ENCODE measurements at places on chromosomes 3 and 15. TPM values are rescaled to one million over a fixed set of nuclear protein-coding genes. Genes with fewer than 3 reads are reported as not detected.

Gene ROBO2
- total RNA-seq, result 13.2 TPM

Gene CCDC39
- not detected for total RNA-seq

GRCh38 chr3:37387462-37387861 is 213.1 kb upstream of the LRRFIP2 start:
- DNase-seq, result no peak

- no peak for DNase-seq
These were observed 761.2 kb upstream of the LMCD1 start for GRCh38 chr3:7740458-7740857.

Measured in umbilical cord (tissue), 2 donors.